ENCODE measurements at places on chromosomes 4 and X.

GRCh38 chrX:153444333-153445011 is 1.4 kb downstream of the TREX2 start:
- no peak for DNase-seq

DNA sequence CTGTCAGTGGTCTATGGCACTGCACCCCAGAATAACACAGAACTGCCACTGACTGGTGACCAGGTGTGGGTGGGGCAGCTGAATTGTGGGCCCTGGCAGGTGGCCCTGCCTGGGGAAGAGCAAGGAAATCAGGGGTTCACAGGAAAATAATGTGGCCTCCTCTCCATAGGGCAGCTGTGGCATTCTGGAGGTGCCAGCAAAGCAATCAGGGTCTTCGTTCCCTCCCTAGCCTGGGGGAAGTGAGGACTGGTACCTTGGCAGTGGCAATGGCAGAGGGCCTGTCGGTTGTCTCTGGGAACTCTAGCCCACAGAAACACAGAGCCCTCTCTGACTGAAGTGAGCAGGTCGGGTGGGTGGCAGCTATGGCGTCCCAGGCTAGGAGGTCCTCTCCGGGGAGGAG is 223.0 kb downstream of the GRIA2 start:
- no peak for DNase-seq

GRCh38 chr4:122221322-122221721 is 69.2 kb downstream of the BLTP1 start:
- no peak for DNase-seq

GRCh38 chr4:58075724-58076123 is 965.5 kb upstream of the IGFBP7 start:
- DNase-seq: no peak

- DNase-seq: no peak
These were observed 47.4 kb upstream of the SOD3 start for GRCh38 chr4:24748023-24748422.

DNA sequence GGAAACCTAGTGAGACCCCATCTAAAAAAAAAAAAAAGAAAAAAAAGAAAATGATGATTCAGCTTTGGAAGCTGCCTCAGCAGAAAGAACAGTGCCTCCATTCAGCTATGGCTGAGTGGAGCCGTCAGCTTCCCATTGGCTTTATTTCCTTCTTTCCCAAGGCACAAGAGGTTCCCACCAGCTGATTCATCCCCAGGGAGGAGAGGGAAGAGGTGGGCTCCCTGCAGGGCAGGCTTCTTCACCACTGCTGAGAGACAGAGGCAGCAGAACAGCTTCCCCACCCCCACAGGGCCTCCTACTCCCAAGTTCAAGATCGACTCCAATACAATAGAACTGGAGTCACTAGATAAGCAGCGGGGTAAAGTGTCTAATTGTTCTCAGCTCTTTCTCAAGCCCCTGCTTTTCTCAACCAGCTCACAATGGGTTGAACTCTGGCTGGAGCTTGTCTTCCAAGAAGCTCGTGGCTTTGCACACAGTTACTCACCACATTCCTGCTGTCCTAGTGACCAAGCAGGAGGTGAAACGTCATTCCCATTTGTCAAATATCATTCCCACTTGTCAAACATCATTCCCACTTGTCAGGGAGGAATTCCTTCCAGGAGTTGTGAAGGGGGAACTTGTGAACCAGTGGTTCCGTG is 47.8 kb downstream of the FHDC1 start:
- DNase-seq: no peak
